ENCODE measurements at places on chromosomes 13 and 19.
A peak's percentile ranks its signal among the peaks of the same experiment; 100 is the strongest.

GRCh38 chr19:58480831-58481230, 4.7 kb downstream of the ZNF446 start:
- no peak for DNase-seq

- peak; percentile 88 for DNase-seq
Observed at GRCh38 chr19:48469289-48469881, at the start of gene CYTH2. Gene CYTH2, plus strand, starts transcription at chr19:48469369. Its CDS starts 139 bp downstream, at chr19:48469508.

- no peak for DNase-seq
Observed at GRCh38 chr13:51298812-51299211, 40.7 kb upstream of the SERPINE3 start.

DNA sequence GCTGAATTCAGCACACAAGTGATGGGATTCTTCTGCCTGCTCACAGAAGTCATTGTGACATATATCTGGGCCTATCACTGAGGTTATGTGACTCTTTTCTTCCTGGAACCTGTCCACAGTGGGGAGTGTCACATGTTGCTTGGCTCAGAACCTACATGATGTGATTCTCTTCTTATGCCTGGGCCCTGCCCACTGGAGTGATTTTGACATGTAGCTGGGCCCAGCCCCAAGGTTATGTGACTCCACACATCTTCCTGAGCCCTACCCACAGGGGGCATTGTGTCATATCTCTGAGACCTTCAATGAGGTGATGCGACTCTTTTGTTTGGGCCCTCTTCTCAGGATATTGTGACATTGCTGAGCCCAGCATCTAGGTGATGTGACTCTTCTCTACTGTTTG, 17.4 kb upstream of the ZNF429 start:
- DNase-seq = no peak

- DNase-seq = no peak
Observed at GRCh38 chr13:21580736-21581135, 23.2 kb downstream of the MICU2 start.

DNA sequence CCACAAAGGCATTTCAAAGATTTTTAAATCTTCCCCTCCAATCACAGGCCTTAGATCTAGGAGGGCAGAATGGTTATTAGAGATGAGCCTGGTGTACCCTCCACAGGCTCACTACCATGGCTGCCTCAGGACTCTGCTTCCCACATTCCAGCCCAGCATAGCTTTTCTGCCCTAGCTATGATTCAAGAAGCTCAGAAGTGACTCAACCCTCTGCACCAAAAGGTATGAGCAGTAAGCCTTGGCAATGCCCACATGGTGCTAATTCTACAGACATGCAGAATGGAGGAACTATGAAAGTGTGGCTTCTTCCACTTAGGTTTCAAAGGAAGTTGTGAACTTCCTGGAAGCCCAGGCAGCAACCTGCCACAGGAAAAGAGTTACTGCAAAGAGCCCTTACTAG, 786.2 kb downstream of the SLITRK6 start:
- no peak for DNase-seq

DNA sequence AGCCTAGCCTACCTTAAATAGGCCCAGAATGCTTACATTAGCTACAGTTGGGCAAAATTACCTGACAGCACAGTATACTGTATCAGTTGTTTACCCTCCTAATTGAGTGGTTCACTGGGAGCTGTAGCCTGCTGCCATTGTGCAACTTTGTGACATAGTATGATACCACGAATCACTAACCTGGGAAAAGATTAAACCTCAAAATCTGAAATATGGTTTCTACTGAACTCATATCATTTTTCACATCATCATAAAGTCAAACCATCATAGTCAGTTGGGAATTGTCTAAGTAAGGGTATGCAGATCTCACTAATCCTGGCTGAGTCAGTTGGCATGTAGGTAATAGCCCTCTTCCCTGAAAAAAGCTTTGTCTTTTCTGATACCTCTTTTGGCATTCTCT, 9.2 kb downstream of the PAN3 start:
- no peak for DNase-seq

- no peak for DNase-seq
Observed at GRCh38 chr13:48515732-48516131, 17.1 kb downstream of the RCBTB2 start.

Data from BE2C (cell line).